MCF 10A (cell line): ENCODE measurements at places on chromosomes 1 and 21.
A peak's percentile ranks its signal among the peaks of the same experiment; 100 is the strongest.

DNA sequence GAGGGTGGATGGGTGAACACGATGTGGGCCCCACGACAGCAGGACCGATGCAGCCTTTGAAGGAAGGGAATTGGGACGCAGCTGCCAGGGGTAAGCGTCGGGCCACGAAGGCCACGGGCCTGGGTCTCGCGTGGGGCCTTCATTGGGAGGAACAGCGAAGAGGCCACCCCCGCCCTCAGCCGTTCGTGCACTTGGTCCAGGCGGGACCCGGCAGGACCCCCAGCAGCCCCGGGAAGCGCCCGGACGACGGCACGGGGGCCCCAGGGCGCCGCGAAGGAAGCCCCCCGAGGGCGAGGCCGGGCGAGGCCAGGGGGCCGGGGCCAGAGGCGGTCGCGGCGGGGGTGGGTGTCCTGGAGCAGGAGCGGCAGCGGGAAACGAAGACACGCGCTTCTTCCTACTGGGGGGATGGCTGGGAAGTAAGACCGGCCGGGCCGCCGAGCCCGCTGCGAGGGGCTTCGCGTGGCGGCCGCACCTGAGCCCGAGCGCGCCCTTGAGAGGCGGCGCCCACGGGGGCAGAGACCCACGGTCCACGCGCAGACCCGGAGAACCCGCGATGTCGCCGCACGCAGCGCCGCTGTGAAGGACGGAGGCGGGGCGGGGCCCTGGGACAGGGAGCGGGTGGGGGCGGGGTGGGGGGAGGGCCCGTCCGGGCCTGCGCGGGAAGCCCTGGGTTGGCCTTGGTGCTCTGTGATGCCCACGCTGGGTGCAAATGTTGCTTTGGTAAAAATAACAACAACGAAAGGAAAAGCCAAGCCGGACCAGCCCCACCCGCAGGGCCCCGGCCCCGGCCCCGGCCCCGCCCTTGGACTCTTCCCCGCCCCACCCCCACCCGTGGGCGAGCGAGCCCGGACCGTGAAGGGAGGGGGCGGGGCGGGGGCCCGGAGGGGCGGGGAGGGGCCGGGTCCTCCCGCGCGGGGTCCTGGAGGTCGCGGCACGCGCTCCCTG is 56.0 kb upstream of the ADARB1 start:
- no peak for DNase-seq

- no peak for DNase-seq
These were observed 9.2 kb downstream of the SMIM12 start for GRCh38 chr1:34850382-34850781.

GRCh38 chr1:18174037-18174436 is 66.4 kb downstream of the IGSF21 start:
- no peak for DNase-seq

GRCh38 chr1:184649451-184649888 is 105.2 kb downstream of the EDEM3 start:
- no peak for DNase-seq

DNA sequence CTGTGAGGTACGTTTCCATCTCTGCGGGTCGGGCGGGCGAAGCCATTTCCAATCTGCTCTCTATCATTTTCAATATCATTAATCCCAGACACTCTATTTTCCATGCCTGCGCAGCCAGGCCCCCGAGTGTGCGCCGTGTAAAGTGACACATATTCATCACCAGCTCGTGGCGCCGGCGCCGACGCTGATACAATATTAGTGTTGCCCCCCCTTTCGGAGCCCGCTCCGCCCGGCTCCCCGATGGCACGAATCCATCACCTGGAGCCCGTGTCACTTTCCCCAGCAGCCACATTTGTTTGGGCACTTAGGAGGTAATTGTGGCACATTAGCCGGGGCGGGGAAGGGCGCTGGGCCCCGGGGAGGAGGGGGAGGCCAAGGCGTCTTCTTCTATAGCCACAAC is 33.7 kb upstream of the DMBX1 start:
- DNase-seq: no peak

- DNase-seq: peak; percentile 85
These were observed 722 bp downstream of the TUT4 start for GRCh38 chr1:52552236-52552504.

- DNase-seq: no peak
These were observed 327.0 kb upstream of the NR5A2 start for GRCh38 chr1:199700551-199700950.

DNA sequence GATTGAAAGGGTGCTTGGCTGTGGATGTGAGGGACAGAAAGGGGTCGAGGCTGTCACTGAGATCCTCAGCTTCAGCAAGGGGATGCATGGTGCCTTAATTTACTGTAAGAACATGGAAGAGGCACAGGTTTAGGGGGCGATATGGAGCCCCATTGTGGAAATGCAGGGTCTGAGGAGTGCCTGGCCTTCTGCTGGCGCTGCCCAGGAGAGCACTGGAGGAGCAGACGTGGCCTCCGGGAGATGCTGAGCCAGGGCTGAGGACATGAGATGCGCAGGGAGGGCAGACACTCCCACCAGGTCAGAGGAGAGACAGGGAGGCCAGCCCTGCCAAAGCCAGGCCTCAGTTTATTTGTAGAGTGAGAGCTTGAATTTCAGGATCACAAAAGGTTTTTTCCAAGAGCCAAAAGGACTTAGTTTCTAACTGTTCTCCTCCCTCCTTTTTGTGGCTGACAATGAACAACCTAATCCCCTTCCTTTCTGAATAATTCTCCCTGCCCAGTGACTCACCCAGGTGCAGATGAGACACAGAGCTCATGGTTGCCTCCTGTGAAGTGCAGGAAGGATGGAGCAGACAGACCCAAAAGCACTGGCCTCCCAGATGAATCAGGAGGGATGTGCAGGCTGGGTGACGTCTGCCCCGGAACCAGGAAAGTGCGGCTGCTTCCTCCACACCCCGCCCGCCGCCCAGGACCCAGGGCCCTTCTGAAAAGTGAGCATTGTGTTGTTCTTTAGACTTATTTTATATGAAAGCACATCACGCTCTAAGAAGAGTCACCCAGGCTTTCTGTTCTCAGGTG is 73.0 kb upstream of the TMPRSS2 start:
- peak; percentile 34 for DNase-seq

GRCh38 chr21:32359719-32360260 is 33.0 kb downstream of the URB1 start:
- peak; percentile 42 for DNase-seq

- DNase-seq: no peak
These were observed 7.8 kb downstream of the PSMB2 start for GRCh38 chr1:35633547-35633946.

DNA sequence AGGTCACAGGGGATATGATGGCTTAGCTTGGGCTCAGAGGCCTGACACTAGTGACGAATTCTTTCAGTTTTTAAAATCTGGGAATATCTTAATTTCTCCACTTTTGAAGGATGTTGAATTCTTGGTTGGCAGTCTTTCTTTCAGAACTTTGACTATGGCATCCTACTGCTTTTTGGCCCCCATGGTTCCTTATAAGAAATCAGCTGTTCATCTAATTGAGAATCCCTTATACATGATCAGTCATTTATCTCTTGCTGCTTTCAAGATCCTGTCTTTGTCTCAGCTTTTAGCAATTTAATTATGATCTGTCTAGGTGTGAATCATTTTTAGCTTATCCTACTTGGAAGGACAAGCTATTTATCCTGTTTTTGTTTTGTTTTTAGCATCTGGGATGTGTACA is 31.2 kb upstream of the F3 start:
- DNase-seq: no peak

DNA sequence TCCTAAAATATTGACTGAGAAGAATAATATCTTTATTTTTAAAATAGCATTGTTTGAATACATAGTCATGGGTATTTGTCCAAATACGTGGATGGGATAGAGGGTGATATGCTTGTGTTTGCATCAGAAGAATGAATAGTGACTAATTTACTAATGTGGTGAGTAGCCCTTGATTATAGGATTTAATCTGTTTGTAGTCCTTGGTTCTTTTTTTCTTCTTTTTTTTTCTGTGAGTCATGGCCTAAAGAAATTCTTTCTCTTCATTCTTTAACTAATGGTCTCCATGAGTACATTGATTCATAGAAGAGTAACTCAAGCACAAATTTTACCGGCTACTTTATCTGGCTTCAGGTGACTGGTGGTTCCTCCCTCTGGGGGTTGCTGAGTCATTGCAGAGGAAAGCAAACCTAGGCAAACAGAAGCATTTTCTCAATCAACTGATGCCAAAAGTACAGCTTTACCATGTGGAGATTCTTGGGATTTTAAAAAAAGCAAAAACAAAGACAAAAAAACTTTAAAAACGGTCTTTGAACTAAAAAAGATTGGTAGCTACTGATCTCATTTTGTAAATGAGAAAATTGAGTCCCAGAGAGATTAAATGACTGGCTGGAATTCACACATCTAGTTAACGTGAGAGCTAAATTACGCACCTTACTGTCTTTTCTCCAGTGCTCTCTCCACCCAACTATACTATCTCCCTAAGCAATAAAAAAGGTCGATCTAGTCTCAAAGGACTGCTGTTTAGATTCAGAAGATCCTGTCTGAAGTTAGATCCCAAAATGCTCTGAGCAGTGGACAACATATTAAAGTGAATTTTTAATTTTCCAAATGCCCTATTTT is 40.5 kb downstream of the AK5 start:
- peak; percentile 50 for DNase-seq

DNA sequence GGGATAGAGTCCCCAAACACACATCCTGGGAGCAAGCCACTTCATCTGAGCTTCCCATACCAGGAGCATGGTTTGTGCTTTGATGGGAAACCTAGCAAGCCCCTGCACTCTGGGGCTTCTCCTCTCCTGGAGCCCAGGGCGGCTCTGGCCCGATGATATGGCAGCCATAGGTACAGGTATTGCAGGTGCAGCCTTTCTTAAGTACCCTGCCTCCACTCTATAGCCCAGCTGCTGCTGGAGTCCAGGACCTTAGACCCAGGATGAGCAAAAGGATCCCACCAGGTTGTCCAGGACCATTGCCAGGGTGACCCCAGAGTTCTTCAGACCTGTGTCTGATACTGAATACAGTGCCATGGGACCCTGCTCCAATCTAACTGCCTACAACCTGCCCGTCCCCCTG is 4.2 kb downstream of the C1orf226 start:
- DNase-seq: no peak
